ENCODE measurements at places on chromosomes 16 and 17. TPM values are rescaled to one million over a fixed set of nuclear protein-coding genes. Genes with fewer than 3 reads are reported as not detected.

DNA sequence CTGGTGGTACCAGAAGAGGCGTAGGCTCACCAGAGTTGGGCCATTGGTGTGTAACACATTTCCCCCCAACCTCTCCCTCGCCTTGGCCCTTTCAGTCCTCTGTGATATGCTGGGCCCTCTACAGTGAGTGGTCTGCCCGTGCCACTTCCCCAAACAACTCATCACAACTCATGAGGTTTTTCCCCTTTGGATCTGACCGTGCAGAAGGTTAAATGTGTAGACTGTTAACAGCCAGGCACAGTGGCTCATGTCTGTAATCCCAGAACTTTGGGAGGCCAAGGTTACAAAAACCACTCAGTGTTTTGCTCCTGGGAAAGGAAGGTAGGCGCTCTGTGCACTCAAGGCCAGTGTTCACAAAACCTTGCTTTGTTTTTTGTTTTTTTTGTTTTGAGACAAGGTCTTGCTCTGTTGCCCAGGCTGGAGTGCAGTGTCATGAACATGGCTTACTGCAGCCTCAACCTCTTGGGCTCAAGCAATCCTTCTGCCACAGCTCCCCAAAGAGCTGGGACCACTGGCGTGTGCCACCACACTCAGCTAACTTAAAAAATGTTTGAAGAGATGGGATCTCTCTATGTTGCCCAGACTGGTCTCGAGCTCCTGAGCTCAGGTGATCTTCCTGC is 11.3 kb upstream of the CYB5B start:
- no peak for DNase-seq

DNA sequence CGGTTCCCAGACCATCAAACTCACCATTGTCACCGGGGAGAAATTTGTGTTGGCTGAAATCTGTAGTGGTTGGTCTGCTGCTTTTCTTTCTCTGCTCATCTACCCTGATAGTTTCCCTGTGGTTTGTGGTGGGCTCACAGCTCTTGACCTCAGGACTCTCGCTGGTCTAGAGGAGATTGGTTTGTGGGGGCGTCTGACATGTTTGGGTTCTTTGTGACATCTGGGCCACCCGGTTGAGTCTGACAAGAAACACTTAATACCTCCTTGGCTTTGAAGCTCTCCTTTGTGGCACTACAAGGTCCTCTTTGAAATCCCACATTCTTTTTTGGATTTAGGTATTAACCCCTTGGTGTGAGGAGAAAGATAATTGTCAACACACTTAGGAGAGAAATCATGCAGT is 662.0 kb downstream of the WWOX start:
- no peak for DNase-seq

Gene CCDC78
- 3.3 TPM for total RNA-seq

Gene VASN
- 31.5 TPM for total RNA-seq
